CD4-positive, alpha-beta T cell treated with Interferon alpha-2 for 1 hour (primary cell): ENCODE measurements at places on chromosomes 2 and 18.
A peak's percentile ranks its signal among the peaks of the same experiment; 100 is the strongest.

DNA sequence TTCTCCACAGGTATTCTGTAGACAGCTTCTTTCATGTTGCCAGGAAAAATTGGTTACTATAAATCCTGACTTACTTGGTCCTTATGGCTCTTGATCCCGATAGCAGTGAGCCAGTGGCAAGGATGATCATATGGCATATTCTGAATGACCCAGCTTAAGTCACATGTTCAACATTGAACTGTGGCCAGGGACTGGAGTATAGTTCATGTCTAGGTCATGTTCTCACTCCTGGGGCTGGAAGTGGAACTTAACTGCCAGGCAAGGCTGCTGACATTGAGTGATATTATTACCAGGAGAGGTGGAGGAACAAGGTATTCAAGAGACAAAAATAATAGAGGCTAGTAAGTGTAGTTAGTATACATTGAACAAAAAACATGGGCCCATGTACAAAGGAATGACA, 26.2 kb downstream of the R3HDM1 start:
- no peak for DNase-seq

GRCh38 chr2:47676261-47676926, 106.6 kb upstream of the MSH6 start:
- no peak for DNase-seq

DNA sequence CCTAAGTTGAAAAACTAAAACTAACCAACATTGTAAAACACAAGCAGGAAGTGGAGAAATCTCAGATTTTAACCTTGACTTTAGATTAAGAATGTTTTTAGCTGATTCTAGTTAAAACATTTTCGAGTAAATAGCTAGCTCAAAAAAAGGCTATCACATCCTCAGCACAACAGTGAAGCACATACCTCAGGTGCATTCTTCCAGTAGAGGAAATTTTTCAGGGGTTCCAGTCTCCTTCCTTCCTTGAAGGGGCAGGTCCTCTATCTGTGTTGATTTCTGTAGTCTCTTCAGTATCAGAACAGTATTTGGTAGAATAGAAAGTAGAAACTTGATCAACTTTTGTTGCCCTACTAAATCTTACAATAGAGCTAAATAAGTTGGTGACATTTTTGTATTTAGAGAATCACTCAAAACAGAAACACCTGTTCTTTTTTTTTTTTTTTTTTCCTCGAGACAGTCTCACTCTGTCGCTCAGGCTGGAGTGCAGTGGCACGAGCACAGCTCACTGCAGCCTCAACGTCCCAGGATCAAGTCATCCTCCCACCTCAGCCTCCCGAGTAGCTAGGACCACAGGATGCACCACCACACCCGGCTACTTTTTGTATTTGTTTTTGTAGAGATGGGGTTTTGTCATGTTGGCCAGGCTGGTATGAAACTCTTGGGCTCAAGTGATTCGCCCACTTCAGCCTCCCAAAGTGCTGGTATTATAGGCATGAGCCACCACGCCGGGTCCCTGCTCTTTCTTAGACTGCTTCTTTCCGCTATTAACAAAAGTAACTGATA, 6.9 kb upstream of the GPR155 start:
- DNase-seq, result peak; percentile 59

DNA sequence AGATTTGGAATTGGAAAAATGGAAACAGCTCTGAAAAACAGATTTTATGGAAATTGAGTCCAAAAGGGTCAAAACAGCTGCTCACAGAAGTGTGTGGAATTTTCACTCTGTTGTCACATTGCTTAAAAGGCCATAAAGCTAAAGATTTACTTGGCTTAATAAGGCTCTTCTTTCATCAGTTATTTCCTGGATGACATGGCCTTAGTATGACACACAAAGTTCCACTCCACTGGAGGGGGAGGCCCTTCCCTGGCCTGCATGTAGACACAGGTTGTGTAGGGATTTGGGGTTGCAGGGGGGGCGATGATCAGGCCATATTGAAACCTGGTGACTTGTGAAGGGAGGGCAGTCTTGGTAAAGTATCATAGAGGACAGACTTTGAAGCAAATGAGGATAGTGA, 34.0 kb downstream of the TMEM185B start:
- DNase-seq, result no peak

DNA sequence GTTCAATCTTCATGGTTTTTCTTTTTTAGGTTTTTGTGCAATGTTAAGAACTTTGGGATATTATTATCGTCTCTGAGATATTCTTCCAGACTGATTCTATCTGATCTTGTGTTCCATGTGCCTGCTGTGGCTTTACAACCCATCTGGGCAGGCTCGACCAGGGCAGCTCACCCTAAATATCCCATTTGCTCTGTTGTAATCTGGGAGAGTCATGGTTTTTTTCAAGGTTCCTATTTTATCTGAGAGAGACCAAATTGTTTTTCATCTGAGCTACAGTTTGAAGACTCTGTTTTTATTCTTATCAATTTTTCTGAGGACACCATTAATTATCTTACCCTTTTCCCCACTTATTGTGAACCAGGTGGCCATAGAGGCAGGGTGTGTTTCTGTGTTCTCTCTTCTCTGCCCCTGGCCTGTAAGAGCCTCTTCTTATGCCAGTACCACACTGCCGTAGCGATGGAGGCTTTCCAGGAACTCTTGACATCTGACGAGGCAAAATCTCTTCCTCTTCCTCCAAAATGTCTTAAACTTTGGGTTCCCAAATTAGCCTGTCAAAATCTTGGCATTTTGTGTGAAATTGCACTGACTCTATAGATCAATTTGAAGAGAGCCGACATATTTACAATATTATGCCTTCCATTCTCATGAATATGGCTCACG, 3.1 kb downstream of the SP140L start:
- no peak for DNase-seq

GRCh38 chr2:126963390-126963789, 64.7 kb downstream of the TEX51 start:
- DNase-seq, result no peak

DNA sequence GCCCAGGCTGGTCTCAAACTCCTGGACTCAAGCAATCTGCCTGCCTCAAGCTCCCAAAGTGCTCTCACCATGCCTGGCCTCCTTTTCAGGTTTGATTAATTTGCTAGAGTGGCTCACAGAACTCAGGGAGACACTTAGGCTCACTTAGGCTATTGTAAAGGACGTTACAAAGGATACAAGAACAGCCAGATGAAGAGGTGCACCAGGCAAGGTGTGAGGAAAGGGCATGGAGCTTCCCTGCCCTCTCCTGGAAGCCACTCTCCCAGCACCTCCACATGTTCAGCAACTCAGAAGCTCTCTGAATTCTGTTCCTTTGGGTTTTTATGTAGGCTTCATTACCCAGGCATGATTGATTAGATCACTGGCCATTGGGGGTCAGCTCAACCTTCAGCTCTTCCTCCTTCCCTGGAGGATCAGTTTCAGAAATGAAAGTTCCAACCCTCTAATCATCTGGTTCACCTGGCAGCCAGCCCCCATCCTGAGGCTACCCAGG, 78.7 kb upstream of the RGPD5 start:
- DNase-seq, result no peak

GRCh38 chr18:36403896-36404820, 106.6 kb downstream of the FHOD3 start:
- no peak for DNase-seq

DNA sequence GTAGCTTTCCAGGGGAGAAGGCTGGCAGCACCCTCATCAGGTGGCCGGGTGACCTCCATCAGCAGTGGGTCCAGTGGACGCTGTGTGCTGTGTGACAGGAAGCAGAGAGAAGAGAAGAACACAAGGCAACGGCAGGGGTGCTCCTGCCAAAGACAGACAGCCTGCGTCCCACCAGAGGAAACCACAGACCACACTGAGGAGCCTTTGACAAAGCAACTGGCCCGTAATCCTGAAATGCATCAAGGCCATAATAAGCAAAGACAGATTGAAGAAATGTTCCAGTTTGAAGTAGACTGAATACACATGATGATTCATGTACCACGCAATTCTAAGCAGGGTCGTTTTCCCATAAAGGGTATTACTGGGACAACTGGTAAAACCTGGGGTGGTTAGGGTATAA, 172.4 kb downstream of the FBXO15 start:
- DNase-seq, result no peak

GRCh38 chr18:26301681-26302080, 75.4 kb downstream of the TAF4B start:
- no peak for DNase-seq

- no peak for DNase-seq
These were observed 34.0 kb downstream of the DOCK10 start for GRCh38 chr2:225008179-225008856.

DNA sequence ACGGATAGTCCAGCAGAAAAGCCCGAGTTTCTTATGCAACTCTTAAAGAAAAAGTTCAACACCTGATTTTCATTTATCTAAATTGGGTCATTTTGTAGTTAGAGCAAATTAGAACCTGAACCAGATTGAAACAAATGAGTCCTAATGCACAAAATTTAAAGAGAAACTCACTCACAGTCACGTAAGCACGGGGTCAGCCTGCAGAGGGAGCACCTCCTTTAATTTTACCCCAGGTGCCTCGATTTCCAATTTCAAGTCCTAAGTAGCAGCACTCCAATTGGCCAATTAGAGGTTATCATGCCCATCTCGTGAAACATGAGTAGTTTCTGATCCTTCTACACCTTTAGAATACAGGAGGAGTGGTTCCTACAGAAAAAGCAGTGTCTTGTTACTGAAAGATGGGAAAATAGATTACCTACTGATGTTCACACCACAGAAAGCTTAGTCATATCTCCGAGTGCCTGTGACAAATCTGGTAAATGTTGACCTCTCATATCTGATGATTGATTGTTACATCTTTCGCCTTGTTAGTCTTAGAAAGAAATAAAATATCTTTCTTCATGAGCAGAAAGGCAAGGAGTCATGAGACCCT, 1929.8 kb upstream of the LRRTM1 start:
- no peak for DNase-seq
